ENCODE measurements at places on chromosomes 5 and 9.
A peak's percentile ranks its signal among the peaks of the same experiment; 100 is the strongest.

- DNase-seq, result no peak
Measured at GRCh38 chr5:153696256-153696655, 205.8 kb downstream of the GRIA1 start.

- no peak for DNase-seq
Measured at GRCh38 chr9:18980189-18980588, 52.8 kb downstream of the SAXO1 start.

DNA sequence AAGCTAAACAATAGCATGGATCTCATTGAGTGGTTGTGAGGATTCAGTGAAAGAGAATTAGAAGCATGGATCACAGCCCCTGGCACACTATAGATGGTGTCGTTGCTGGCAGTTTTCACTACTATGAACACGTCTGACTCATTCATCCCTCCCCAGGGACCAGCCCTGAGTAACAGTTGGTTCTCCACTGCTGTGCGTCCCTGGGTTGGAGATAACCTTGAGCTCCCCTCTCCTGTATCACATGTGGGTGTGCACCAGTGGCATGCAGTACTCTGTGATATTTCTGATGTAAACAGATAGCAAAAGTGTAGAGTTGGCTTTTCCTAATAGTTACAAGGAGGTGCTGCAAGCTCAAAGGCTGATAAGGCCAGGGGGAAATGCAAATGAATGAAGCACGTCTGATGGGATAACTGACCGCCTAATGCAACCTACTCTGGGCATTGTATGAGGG lies 8.8 kb upstream of the LCP2 start:
- DNase-seq, result no peak

DNA sequence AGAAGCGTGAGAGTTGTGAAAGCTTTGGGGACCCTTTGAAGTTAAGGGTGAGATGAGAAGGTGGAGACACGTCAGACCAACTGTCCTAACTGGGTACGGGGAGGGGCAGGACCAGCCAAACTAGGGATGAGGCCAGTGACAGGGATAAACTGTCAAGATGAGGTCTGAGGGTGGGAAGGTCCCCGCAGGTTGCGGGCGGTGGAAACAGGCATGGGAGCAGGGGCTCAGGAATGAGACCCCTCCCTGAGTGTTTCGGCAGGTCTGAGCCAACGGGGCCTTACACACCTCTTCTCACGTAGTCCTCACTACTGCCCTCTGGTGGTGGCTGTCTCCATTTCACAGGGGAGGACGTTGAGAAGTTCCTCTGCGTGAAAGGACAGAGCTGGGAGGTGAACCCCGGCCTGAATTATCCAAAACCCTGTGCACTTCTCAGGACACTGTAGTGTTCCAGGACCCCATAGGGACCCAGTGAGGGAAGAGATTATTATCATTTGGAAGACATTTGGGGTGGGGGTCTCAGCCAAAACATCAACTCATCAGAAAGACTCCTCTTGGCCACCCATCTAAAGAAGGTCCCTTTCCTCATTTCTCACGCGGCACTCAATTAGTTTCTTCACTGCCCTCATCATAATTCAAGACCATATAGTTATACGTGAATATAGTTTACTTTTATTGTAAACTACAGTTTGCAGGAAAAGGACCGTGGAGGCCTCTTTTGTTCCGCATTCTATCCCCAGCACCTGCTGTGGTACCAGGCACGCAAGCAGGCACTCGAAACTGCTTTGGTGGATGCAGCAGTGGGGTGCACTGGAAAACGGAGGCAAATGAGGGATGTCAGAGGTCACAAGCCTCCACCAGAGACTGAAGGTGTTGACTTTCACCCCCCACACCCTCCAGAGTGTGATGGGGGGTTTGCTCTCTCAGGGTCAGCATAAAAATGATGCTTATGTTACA lies 21.7 kb upstream of the NANS start:
- peak; percentile 82 for DNase-seq

GRCh38 chr9:109110329-109111021 lies 9.3 kb downstream of the TMEM245 start:
- DNase-seq, result no peak

DNA sequence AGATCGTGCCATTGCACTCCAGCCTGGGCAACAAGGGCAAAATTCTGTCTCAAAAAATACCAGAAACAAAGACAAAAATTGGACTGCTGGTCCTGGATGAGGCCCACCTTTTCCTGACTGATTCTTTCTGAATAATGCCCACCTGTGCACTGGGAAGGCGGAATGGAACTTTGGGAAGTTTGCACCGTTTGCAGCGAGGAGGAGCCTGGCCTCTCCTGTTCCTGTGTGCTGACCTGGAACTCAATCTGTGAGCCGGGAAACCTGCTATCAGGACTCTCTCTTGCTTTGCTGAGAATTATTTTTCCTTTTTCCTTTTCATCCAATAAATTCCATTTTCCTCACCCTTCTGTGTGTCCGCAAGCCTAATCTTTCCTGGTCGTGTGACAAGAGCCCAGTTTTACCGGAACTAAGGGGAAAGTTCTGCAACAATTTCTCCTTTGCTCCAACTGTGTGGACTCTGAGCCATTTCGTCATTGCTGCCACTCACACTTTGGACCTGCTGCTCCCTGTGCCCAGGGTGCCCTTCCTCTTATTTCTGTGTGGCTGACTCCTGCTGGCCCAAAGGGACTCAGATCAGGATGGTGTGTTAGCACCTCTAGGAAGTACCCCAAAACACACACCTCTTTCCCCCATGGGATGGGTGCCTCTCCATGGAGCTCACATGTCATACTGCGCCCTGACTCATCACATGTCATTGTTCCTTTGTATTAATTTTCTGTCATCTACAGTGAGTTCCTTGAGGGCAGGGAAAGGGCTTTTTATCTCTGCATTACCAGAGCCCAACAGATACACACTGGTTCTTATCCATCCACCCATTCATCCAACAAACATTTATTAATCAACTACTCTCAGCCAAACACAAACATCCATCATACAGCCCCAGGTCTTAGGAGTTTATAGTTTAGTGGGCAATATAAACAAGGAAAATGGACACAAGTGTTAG lies 4.7 kb upstream of the GLRX start:
- DNase-seq, result no peak

- no peak for DNase-seq
Measured at GRCh38 chr9:68949271-68950000, 64.5 kb downstream of the PRKACG start.

GRCh38 chr5:97627272-97627671 lies 444.2 kb upstream of the RIOK2 start:
- DNase-seq, result no peak
